Activated B cell treated with CpG ODN at 0.5 μM for 24 hours (primary cell): ENCODE measurements at places on chromosomes 1 and 21. TPM values are rescaled to one million over a fixed set of nuclear protein-coding genes. Genes with fewer than 3 reads are reported as not detected.

The ZCCHC17 gene
- total RNA-seq: 19.5 and 19.9 TPM in 2 replicates

The MCOLN2 gene
- 60.1 and 80.2 TPM in 2 replicates for total RNA-seq

The MFAP2 gene
- total RNA-seq: not detected in 2 replicates

The AMY1A gene
- total RNA-seq: not detected in 2 replicates

DNA sequence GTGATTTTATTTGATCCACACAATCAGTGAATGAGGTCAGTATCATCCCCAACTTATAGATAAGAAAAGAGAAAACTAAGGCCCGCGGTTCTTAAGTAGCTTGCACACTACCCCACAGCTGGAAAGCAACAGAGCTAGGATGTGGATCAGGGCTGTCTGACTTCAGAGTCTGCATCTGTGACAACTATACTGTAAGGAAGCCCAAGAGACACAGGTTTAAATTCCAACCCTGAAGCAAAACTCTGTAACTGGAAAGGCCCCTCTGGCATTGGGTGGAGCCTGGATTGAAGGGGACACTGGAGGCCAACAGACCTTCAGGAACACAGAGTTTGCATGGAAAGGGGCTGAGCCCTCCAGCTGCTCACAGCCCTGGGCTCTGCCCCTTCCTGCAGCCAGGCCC lies 40.2 kb downstream of the LGR6 start:
- H3K4me3 ChIP-seq: no peak overlapping the region
- H3K4me1 ChIP-seq: no peaks in the 10 kb centered on the region
- peaks cover 16% of the 10 kb centered on the region for H3K27me3 ChIP-seq
- H3K27ac ChIP-seq: no peak overlapping the region

DNA sequence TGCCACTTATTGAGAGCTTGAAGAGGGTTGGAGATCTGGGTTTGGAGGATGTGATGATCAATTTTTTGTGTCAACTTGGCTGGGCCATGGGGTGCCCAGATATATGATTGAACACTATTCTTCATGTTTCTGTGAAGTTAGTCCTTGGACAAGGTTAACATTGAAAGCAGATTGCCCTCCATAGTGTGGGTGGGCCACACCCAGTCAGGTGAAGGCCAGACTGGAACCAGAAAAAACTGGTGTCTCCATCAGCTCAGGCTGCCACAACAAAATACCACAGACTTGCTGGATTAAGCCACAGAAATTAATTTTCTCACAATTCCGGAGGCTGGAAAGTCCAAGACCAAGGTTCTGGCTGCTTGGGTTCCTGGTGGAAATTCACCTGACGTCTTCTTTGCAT lies 7.5 kb downstream of the CLDN14 start:
- H3K27ac ChIP-seq: no peak overlapping the region
- DNase-seq: no peak
- H3K36me3 ChIP-seq: no peaks in the 10 kb centered on the region
- H3K27me3 ChIP-seq: no peaks in the 10 kb centered on the region
- no peak overlapping the region for H3K4me3 ChIP-seq

DNA sequence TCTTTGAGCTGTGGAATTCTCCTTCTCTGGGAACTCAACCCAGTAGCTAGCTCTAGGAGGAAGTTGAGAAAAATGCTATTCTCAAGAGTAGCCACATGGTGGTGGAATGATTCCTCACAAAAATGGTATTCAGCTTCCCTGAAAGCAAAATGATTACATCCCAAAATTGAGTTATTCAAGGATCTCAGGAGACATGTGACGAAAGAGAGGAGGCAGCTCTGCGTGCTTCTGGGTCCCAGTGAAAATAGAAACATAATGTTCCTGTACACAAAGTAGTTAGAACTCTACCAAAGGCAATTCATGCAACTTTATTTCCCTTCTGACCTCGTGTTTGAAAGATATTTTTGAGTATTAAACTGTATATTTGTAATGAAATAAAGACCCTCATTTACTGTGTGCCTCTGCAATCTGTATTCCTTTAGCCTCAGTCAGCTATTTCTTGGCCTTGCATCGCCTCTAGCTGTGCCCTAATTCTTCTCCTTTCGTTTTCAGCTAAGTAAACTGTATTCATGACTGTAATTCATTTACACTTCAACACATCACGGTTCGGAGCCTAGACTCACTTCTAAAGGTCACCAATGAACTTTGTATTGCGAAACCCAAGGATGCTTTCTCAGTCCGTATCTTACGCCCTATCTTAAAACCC lies 167.3 kb downstream of the FASLG start:
- no peak for DNase-seq
- no peak overlapping the region for H3K27ac ChIP-seq
- no peak overlapping the region for H3K4me3 ChIP-seq
- peaks cover 2% of the 10 kb centered on the region for H3K4me1 ChIP-seq

DNA sequence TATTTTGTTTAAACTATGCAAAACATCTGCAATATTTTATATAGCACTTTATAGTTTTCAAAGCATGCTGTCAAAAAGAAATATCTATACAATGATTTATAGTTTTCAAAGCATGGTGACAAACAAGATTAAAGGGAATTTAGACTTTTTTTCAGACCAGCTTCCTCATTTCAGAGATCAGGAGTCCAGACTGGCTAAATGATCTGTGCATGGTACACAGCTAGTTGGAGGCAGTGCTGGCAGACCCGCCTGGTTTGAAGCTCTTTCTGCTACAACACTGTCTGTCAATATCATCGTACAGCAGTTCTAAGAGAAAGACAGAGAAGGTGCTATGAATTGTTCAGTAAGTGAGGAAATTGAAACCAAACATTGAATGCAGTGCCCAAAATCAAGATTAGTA lies 479.0 kb downstream of the PTBP2 start:
- H3K27me3 ChIP-seq: no peaks in the 10 kb centered on the region
- peaks cover 2% of the 10 kb centered on the region for H3K4me1 ChIP-seq
- no peak for DNase-seq
- H3K27ac ChIP-seq: no peak overlapping the region
- H3K36me3 ChIP-seq: no peaks in the 10 kb centered on the region
- no peak overlapping the region for H3K4me3 ChIP-seq

DNA sequence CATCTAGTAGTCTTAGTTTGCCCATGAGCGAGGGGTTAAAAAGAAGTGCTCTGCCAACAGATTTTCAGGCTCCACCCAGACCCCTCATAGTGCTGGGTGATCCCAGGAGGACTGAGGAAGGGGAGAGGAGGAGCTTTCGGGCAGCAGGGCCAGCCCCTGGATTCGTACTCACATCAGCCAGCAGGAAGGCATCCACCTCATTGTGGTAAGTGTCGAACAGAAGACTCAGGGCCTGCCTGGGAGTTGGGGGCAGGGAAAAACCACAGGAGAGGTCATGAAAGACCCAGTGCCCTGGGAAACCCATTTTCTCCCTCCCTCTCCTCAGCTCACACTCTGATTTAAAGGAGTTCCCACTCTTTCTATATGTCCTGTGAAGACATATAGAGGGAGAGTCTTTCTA lies 34.9 kb downstream of the PIK3C2B start:
- DNase-seq: no peak
- peak overlapping the region; percentile 29 for H3K4me3 ChIP-seq
- H3K36me3 ChIP-seq: peaks cover 80% of the 10 kb centered on the region
- H3K27me3 ChIP-seq: no peaks in the 10 kb centered on the region

- no peak overlapping the region for H3K4me3 ChIP-seq
- H3K27ac ChIP-seq: no peak overlapping the region
- peaks cover 55% of the 10 kb centered on the region for H3K27me3 ChIP-seq
- DNase-seq: no peak
- H3K36me3 ChIP-seq: no peaks in the 10 kb centered on the region
These were observed 1.5 kb downstream of the AJAP1 start for GRCh38 chr1:4655674-4656532.

GRCh38 chr1:184199036-184199435 lies 147.5 kb downstream of the TSEN15 start:
- no peak for DNase-seq
- no peak overlapping the region for H3K4me3 ChIP-seq
- H3K27ac ChIP-seq: no peak overlapping the region
